ENCODE measurements at places on chromosomes 2 and 18.

- DNase-seq, result no peak
Observed at GRCh38 chr2:173766537-173767289, 198.5 kb downstream of the SP3 start.

- no peak for DNase-seq
Observed at GRCh38 chr2:217797165-217797564, 205.6 kb downstream of the TNS1 start.

DNA sequence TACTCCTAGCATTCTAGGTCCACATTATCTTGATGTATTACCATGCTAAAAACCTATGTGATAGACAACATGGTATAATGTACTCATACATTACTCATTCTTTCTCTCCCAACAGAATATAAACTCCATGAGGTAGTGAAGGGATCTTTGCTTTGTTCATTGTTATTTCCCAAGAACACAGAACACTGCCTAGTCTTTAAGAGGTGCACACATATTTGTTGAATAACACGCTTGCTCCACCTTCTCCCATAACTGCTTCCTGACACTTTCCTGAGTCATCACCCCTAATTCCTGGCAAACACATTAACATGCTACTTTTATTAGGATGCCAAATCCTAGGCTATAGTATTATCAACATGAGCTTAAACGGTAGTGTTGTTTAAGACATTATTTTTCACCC lies 41.3 kb downstream of the REV1 start:
- DNase-seq, result no peak

DNA sequence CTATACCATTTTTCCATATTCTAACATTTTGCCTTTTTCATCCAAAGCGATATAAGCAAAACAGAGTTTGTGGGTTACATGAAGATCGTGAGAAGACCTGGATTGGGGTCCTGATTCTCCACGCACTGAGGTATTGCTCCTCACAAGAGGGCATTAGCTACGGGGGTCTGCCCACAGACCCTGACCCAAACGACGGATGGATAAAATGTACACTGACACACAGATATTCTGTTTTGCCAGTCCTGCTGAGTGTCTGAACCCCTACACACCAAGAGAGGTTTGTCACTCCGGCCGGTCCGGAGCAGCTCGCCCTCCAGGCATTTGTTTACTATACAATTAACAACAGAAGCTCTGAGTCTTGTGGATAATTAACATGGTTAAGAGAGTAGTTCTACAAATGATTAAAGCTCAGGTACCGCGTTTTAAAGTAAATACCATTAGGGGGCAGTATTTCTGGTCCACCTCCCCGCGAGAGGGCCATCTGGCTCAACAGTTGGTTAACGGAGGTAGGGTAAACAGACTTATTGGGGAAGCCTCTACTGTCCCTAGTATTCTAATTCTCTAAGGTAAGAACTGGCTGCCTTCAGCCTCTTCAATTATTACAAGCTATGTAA lies 28.4 kb downstream of the SCYGR8 start:
- no peak for DNase-seq

- DNase-seq, result peak; percentile 75
Observed at GRCh38 chr18:13612196-13612997, 114.0 kb downstream of the FAM210A start.

DNA sequence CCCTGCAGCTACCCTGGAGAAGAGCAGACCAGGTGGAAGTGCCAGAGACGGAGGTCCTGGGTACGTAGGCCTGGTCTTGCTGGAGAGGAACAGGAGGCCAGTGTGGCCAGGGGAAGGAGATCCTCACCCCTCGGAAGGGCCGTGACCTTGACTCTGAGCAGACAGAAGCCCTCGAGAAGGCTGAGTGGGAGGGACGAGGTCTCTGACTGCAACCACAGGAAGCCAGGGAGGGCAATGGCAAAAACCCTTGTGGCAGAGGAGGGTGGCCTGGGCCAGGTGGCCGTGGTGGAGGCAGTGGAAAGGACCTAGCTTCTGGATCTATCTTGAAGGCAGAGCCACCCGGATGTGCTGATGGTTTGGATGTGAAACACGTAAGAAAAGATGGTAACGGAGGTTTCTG lies 28.1 kb downstream of the THAP4 start:
- DNase-seq, result no peak

DNA sequence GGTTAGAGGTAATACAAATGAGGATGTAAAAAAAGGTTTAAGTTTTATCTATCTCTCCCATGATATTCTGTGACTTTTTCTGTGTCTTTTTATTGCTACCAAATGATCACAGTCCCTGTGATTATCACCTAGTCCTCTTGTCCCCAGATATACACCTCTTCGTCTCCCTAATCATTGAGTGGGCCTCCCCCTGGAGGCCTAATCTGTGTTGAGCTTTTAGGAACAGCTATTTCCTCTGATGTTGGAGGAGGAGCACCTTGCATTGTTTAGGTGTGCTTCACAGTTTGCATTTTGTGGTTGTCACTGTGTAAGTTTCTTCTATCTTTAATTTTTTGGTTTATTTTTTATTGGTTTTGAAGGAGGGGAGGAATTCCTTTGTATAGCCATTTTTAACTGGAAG lies 33.3 kb downstream of the CCDC85A start:
- no peak for DNase-seq

GRCh38 chr18:36636237-36636817 lies 192.5 kb downstream of the TPGS2 start:
- no peak for DNase-seq

DNA sequence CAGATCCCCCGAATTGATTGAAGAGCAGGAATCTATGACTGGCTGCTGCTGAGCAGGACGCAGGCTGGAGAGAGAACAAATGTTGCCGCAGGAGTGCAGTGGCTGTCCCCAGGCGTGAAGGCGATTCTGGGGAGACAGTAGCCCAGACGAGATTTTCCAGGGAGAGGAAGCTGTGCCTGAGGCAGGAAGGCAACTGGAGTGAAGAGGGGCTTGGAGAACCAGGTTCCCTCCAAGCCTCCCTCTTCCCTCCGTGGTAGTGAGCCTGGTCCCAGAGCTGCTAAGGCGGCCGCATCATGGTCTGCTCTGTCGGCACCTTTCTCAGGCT lies 1.3 kb upstream of the NPPC start:
- no peak for DNase-seq

DNA sequence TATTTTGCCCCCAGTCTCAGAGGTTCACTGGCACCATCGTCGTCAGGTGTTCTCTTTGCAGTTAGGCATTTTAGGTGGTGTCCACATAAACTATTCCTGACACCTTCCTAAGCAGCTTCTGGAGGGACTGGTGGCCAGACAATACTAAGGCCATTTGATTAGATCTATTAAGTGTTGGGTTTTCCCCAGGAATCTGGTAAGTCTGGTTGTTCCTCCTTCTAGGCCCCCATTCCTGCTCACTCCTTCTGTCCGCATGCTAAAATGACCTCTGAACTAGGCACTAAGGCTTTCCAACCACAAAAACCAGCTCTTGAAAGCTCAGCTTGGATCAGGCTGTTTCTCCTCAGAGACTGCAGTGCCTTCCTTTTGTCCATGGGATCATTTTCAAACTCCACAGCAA lies 100.7 kb downstream of the MGAT5 start:
- DNase-seq, result no peak

DNA sequence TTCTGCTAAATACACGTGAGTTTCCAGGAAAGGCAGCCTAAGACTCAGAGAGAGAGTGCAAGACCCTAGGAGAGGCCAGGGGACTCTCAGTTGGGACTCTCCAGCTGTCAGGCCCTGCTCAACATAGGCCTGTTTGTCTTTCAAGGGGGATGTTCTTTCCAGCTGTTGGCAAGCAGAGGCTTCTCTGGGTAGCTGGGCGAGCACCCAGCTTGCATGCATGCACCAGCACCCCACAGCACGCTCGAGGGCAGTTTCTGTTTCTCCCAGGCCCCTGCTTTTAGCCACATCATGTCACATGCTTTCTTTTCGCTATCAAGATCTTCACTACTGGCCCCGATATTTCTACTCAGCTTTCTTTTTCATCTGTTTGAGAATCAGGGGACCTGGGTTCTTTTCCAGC lies 479.3 kb upstream of the HS6ST1 start:
- no peak for DNase-seq

DNA sequence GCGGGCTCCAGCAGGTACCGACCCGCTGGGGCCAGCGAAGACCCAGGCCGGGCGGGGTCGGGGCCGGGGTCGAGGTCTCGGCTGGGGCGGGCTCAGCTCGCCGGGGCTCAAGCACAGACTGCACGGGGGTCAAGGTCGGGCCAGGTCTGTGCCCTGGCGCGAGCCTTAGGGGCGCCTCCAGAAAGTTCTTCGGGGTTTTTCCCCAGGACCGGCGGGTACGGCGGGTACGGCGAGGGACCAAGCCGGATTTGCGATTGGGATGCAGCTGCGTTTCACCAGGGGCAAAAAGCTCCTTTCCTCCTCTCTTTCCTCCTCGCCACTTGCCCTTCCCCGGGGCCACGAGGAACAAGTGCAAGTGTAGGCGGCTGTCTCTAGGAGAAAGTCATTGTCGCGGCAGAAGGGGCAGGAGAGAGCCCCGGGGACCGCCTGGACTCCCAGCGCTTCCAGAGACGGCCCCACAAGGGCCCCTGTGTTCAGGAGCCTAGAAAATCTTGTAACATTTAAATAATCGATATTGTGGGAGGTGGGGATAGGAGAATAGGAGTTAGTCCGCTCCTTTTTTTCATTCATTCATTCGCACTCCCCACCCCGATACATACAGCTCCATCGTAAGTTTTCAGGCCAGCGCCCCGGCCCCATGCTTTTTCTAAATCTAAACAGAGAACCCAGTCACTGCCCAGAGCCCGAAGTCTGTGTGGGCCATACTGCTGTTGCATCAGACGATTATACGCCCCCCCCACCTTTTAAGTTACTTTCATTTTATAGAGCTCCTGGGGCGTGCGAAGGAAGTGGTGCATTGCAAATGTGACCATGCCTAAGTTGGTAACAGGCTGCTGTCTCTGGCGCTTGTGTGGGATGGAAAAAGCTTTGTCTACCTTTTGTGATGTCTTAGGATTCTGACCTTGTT lies 679 bp downstream of the PMAIP1 start:
- DNase-seq, result peak; percentile 55

GRCh38 chr2:1572638-1573037 lies 159.4 kb downstream of the TPO start:
- DNase-seq, result no peak

All from effector CD4-positive, alpha-beta T cell (primary cell).